Stimulated activated CD4-positive, alpha-beta T cell treated with anti-CD3 and anti-CD28 coated beads, Interleukin-2, amount 100 ng/mL, for 48 hours (primary cell): ENCODE measurements at places on chromosomes 3 and 15.

GRCh38 chr15:95733931-95734330, 596.6 kb upstream of the NR2F2 start:
- DNase-seq, result no peak

GRCh38 chr3:169929830-169930519, 18.6 kb downstream of the SAMD7 start:
- DNase-seq, result no peak

- no peak for DNase-seq
These were observed 347.3 kb downstream of the MFSD1 start for GRCh38 chr3:159149131-159149530.

DNA sequence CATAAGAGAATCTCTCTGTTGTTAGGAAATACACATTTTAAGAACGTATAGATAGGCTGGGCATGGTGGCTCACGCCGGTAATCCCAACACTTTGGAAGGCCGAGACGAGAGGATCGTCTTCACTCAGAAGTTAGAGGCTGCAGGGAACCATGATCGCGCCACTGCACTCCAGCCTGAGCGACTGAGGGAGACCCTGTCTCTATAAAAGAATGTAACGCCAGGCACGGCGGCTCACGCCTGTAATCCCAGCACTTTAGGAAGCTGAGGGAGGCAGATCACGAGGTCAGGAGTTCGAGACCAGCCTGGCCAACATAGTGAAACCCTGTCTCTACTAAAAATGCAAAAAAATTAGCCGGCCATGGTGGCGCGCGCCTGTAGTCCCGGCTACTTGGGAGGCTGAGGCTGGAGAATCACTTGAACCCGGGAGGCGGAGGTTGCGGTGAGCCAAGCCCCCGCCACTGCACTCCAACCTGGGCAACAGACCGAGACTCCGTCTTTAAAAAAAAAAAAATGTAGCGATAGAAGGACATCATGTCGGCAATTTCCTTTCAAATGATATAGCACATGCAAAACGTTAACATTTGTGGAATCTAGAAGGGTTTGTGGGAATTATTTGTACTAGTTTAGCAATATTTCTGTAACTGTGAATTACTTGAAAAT, 730 bp upstream of the RPL14 start:
- DNase-seq, result no peak

GRCh38 chr3:46351646-46352045, 2.3 kb upstream of the CCR2 start:
- DNase-seq, result no peak

- no peak for DNase-seq
These were observed 41.5 kb downstream of the MUC4 start for GRCh38 chr3:195770081-195770840.

DNA sequence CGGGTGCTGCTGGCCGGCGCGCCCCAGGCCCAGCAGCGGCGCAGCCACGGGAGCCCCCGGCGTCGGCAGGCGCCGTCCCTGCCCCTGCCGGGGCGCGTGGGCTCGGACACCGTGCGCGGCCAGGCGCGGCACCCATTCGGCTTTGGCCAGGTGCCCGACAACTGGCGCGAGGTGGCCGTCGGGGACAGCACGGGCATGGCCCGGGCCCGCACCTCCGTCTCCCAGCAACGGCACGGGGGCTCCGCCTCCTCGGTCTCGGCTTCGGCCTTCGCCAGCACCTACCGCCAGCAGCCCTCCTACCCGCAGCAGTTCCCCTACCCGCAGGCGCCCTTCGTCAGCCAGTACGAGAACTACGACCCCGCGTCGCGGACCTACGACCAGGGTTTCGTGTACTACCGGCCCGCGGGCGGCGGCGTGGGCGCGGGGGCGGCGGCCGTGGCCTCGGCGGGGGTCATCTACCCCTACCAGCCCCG, 777 bp downstream of the LOXL1 start:
- DNase-seq, result no peak

GRCh38 chr15:58517682-58518525, 86.1 kb downstream of the LIPC start:
- no peak for DNase-seq

DNA sequence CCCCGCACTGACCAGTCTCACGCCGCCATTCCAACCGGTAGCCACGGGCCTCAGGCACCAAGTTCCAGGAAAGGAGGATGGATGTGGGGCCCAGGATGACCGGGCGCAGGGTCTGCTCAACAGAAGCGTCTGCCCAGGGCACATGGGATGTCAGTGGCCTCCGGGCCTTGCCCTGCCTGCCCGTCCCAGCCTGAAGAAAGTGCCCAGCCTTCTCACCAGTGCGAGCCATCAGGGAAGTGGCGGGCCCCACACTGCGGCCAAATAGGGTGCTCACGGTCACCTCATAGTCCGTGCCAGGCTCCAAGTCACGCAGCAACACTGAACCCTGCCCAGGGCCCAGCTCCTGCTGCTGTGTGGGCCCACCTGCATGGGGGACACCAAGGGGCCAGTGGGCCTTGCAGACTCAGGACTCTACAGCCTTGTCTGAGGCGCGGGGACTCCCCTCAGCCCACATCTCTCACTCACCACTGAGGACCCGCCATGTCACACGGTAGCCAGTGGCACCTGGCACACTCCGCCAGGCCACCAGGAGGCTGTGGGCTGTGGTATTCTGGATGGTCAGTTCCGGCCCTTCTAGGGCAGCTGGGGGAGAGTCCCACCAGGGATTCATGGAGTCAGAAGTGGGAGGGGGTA, 3.1 kb downstream of the COL7A1 start:
- no peak for DNase-seq

- no peak for DNase-seq
These were observed 82.2 kb downstream of the C3orf70 start for GRCh38 chr3:185070491-185071286.

GRCh38 chr3:27679691-27680090, 42.4 kb downstream of the EOMES start:
- DNase-seq, result no peak

DNA sequence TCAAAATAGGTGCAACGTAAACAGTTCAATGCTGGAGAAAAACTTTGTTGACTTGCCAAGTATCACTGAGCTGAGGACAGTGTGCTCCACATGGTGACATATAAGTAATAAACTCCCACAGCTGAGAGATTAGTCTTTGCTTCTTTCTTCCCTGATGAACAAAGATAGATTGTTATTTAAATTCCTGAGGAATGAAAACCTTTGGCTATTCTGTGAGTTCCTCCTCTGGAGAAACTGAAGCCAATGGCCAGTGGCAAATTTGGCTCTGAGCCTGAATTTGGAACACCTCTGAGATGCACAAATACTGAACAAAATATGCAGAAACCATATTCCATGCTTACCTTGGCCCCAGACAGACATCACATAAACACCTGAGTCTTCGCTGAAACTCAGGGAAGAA, 63.3 kb downstream of the RPL22L1 start:
- no peak for DNase-seq

DNA sequence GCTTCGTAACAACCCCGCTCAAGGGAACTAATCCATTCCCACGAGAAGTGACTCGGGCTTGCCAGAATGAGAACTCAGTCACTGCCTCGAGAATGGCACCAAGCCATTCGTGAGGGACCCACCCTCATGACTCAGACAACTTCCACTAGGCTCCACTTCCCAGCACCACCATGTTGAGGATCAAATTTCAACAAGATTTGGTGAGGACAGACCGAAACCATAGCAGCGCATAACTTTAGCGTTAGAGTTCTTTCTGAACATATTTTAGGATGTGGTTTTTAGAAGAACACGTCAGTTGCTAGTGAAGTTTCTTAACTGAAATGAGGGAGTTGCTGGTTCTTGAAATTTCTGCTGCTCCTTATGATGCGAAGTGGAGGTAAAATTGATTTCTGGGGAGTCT, 13.5 kb downstream of the PTPRG start:
- DNase-seq, result no peak

- no peak for DNase-seq
These were observed 10.8 kb downstream of the SAMMSON start for GRCh38 chr3:70010346-70010745.

DNA sequence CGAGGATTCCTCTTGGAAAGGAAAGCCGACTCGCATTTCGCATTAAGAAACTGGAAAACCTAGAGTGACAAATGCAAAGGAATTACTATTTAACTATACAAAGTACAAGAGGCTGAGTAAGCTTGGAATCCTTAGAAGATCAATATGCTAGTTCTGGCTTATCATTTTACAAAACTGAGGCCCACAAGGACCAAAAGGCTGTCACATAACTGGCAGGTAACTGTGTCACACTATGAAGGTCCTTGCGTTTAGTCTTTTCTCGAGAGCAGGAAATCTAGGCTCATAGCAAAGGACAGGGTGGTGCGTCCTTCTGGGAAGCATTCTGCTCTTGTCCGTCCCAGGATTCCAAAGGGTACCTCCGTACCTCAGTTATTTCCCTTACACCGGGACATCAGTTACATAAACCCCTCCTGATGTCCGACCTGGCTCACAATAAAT, 629 bp downstream of the RPL24 start:
- no peak for DNase-seq
